ENCODE measurements at places on chromosomes 4 and X.
A peak's percentile ranks its signal among the peaks of the same experiment; 100 is the strongest.

DNA sequence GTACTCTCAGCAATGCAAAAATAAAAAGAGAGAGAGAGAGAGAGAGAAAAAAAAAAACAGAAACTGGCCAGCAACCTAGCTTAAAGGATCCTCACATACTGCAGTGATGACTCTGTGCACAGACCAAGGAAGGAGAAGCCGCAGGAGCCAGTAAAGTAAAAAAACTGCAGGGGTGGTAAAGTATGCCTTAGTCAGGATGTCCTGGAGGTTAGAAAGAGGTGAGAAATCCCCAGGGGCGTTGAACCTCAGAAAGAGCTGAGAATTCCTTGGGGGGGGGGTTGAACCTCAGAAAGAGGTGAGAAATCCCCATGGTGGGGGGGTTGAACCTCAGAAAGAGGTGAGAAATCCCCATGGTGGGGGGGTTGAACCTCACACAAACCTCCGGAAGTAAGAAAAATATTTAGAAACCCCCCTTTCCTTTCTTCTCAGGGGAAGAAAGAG, 48.0 kb downstream of the MAGEA9 start:
- peak overlapping the region; percentile 75 for H3K4me3 ChIP-seq
- H3K36me3 ChIP-seq, result no peaks in the 10 kb centered on the region
- peak overlapping the region; percentile 92 for H3K27ac ChIP-seq

GRCh38 chr4:39721788-39722187, 23.9 kb downstream of the UBE2K start:
- H3K36me3 ChIP-seq, result peaks cover 49% of the 10 kb centered on the region
- ATAC-seq, result no peak
- H3K27me3 ChIP-seq, result no peaks in the 10 kb centered on the region
- H3K4me1 ChIP-seq, result peaks cover 33% of the 10 kb centered on the region
- no peak overlapping the region for H3K4me3 ChIP-seq

GRCh38 chr4:8115203-8115520, 43.5 kb downstream of the ABLIM2 start:
- peaks cover 11% of the 10 kb centered on the region for H3K4me1 ChIP-seq
- H3K27ac ChIP-seq, result peak overlapping the region; percentile 15
- H3K27me3 ChIP-seq, result no peaks in the 10 kb centered on the region
- ATAC-seq, result no peak
- H3K4me3 ChIP-seq, result no peak overlapping the region

- no peak overlapping the region for H3K4me3 ChIP-seq
- H3K27ac ChIP-seq, result no peak overlapping the region
- H3K36me3 ChIP-seq, result peaks cover 75% of the 10 kb centered on the region
- no peak for ATAC-seq
- peaks cover 13% of the 10 kb centered on the region for H3K4me1 ChIP-seq
Measured at GRCh38 chrX:74606799-74607198, 7.6 kb downstream of the RLIM start.

DNA sequence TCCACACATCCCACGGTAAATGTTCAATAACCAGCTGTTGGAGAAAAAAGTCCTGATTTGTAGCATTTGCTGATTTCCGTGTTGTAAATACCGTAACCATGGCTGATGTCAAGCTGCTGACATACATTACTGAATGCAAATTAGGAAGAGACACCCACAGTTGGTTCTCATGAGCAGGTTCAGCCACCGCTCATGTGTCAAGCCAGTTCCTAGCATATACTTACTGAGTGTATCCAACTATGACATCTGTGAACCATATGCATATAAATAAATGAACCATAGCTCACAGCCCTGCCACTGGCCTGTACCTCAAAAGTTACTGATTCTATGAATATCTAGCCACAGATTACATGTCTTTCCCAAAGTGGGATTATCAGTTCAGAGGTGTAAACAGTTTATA, 29.5 kb downstream of the FHDC1 start:
- H3K4me3 ChIP-seq, result no peak overlapping the region
- H3K27me3 ChIP-seq, result no peaks in the 10 kb centered on the region
- no peaks in the 10 kb centered on the region for H3K36me3 ChIP-seq
- ATAC-seq, result no peak
- no peak overlapping the region for H3K27ac ChIP-seq

GRCh38 chr4:63583007-63583406, 826.2 kb downstream of the TECRL start:
- no peak overlapping the region for H3K4me3 ChIP-seq
- no peak for ATAC-seq
- H3K36me3 ChIP-seq, result no peaks in the 10 kb centered on the region

DNA sequence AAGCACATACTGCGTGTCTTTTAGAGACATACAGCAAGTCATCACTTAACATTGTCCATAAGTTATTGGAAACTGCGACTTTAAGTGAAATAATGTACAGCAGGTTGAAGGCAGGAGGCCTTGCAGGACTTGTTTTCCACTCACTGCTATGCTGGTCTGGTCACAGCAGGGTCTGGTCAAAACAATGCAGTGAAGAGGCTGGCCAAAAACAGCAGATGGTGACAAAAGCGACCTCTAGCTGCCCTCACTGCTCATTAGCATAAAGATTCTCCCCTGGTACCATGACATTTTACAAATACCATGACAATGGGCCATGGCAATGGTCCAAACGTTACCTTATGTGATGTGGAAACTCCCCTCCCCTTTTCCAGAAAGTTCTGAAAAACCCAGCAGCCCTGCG, 1283.6 kb downstream of the FSTL5 start:
- no peaks in the 10 kb centered on the region for H3K4me1 ChIP-seq
- no peak overlapping the region for H3K27ac ChIP-seq
- no peaks in the 10 kb centered on the region for H3K36me3 ChIP-seq
- ATAC-seq, result no peak
- no peak overlapping the region for H3K4me3 ChIP-seq

- ATAC-seq, result peak; percentile 47
- H3K4me1 ChIP-seq, result no peaks in the 10 kb centered on the region
- no peaks in the 10 kb centered on the region for H3K27me3 ChIP-seq
Measured at GRCh38 chrX:87900320-87900908, 382.8 kb downstream of the KLHL4 start.

- peaks cover 7% of the 10 kb centered on the region for H3K36me3 ChIP-seq
- no peaks in the 10 kb centered on the region for H3K27me3 ChIP-seq
- H3K4me1 ChIP-seq, result peaks cover 11% of the 10 kb centered on the region
Measured at GRCh38 chrX:110210417-110211139, 107.3 kb downstream of the AMMECR1 start.

GRCh38 chr4:10151182-10151581, 34.6 kb upstream of the WDR1 start:
- ATAC-seq, result no peak
- no peak overlapping the region for H3K4me3 ChIP-seq
- no peak overlapping the region for H3K27ac ChIP-seq
- H3K27me3 ChIP-seq, result no peaks in the 10 kb centered on the region

- no peaks in the 10 kb centered on the region for H3K4me1 ChIP-seq
- no peak overlapping the region for H3K4me3 ChIP-seq
- no peaks in the 10 kb centered on the region for H3K36me3 ChIP-seq
- ATAC-seq, result no peak
- no peak overlapping the region for H3K27ac ChIP-seq
- peaks cover 7% of the 10 kb centered on the region for H3K27me3 ChIP-seq
Measured at GRCh38 chr4:155566354-155566753, 100.3 kb upstream of the GUCY1A1 start.

- H3K36me3 ChIP-seq, result peaks cover 98% of the 10 kb centered on the region
- H3K4me3 ChIP-seq, result no peak overlapping the region
- H3K27ac ChIP-seq, result no peak overlapping the region
- peaks cover 9% of the 10 kb centered on the region for H3K4me1 ChIP-seq
- no peaks in the 10 kb centered on the region for H3K27me3 ChIP-seq
Measured at GRCh38 chr4:17583276-17583675, 6.3 kb downstream of the LAP3 start.

- ATAC-seq, result no peak
- no peak overlapping the region for H3K4me3 ChIP-seq
- H3K36me3 ChIP-seq, result no peaks in the 10 kb centered on the region
- no peaks in the 10 kb centered on the region for H3K4me1 ChIP-seq
- H3K27me3 ChIP-seq, result no peaks in the 10 kb centered on the region
Measured at GRCh38 chr4:126533146-126533805, 1099.5 kb upstream of the INTU start.

DNA sequence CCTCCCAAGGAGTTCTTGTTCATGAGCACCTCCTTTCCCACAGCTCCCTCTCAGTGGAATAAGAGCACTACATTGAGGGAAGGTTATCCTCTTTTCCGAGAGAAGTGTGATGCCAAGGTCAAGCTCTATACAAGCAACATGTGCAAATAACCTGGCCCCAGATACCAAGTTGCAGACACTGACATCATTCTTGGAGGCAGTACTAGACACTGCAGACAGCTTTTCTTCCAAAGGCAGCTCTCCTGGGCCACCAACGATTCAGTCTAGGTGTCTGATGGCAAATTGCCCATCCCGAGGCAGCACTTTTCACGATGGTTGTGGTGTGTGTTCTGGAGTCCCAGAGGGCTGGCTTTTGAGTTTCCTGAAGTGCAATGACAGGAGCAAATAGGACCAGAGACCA, 384.9 kb downstream of the TLL1 start:
- no peaks in the 10 kb centered on the region for H3K27me3 ChIP-seq
- no peaks in the 10 kb centered on the region for H3K4me1 ChIP-seq
- H3K4me3 ChIP-seq, result no peak overlapping the region
- no peak overlapping the region for H3K27ac ChIP-seq
- H3K36me3 ChIP-seq, result no peaks in the 10 kb centered on the region

DNA sequence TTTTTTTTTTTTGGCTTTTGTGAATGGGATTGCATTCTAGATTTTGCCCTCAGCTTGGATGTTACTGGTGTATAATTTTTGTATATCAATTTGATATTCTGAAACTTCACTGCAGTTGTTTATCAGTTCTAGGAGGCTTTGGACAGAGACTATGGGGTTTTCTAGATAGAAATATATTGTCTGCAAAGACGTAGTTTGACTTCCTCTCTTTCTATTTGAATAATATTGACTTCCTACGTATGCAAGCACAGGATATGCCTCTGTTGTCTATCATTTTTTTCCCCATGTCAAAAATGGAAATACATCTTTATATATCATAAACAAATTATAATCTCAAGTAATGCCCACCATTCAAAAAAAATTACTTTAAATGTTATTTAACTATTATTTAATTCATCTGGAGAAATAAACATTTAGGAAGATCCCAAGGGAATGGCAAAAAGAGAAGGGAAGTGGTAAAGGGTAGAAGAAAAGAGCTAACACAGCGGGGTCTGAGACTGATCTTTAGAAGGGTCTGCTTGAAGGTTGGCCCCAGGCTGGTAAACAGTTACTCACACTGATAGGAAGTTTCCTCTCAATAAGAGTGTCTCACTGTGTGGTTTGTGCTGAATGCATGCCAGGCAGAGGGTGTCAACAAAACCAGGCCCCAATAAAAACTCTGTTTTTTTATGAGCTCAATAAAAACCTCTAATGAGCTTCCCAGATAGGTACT, 35.7 kb downstream of the ZNF518B start:
- no peaks in the 10 kb centered on the region for H3K36me3 ChIP-seq
- ATAC-seq, result no peak
- no peak overlapping the region for H3K27ac ChIP-seq
- H3K27me3 ChIP-seq, result no peaks in the 10 kb centered on the region
- H3K4me3 ChIP-seq, result no peak overlapping the region
- H3K4me1 ChIP-seq, result no peaks in the 10 kb centered on the region

DNA sequence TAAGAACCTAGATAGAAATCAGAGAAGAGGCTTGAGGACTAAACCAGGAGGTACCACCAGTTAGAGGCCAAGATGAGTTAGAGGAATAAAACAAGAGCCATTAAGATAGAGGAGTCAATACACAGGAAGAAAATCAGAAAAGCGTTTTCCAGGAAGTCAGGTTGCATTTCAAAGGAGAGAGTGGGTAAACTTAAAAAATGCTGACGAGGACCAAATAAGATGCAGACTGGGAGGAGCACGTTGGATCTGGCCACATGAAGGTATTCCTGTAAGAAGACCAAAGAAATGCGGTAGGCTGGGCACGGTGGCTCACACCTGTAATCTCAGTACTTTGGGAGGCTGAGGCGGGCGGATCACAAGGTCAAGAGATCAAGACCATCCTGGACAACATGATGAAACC, 533.1 kb upstream of the TENM3 start:
- no peak overlapping the region for H3K27ac ChIP-seq
- H3K27me3 ChIP-seq, result no peaks in the 10 kb centered on the region
- no peaks in the 10 kb centered on the region for H3K36me3 ChIP-seq
- H3K4me1 ChIP-seq, result no peaks in the 10 kb centered on the region
- H3K4me3 ChIP-seq, result no peak overlapping the region
- no peak for ATAC-seq

DNA sequence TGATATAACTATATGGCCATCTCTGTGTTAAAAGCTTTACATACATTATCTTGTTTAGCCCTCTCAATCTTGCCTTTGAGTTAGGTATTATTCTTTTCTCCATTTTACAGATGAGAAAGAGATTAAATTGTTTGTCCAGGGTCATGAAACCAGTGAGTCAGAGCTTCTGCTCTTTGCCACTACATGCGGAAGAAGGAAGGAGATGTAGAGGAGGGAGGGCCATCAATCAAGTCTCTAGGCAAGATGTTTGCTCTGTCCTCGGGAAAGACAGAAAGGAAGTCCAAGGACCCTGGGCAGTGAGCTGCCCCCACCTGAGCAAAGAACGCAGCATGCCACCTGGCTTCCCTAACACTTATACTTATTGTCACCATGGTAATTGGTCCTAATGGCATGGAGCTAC, 133.7 kb upstream of the IL1RAPL2 start:
- no peak overlapping the region for H3K27ac ChIP-seq
- H3K4me3 ChIP-seq, result no peak overlapping the region
- no peaks in the 10 kb centered on the region for H3K36me3 ChIP-seq
- H3K4me1 ChIP-seq, result no peaks in the 10 kb centered on the region

- no peaks in the 10 kb centered on the region for H3K27me3 ChIP-seq
- no peak for ATAC-seq
- H3K36me3 ChIP-seq, result peaks cover 53% of the 10 kb centered on the region
- H3K4me3 ChIP-seq, result no peak overlapping the region
- no peaks in the 10 kb centered on the region for H3K4me1 ChIP-seq
Measured at GRCh38 chr4:142600952-142601351, 245.1 kb downstream of the INPP4B start.

- H3K27me3 ChIP-seq, result no peaks in the 10 kb centered on the region
- ATAC-seq, result no peak
- no peak overlapping the region for H3K27ac ChIP-seq
- no peaks in the 10 kb centered on the region for H3K36me3 ChIP-seq
- no peak overlapping the region for H3K4me3 ChIP-seq
Measured at GRCh38 chr4:74543983-74544382, 99.0 kb downstream of the AREG start.

- no peak overlapping the region for H3K27ac ChIP-seq
- peaks cover 4% of the 10 kb centered on the region for H3K4me1 ChIP-seq
- no peak for ATAC-seq
- peaks cover 7% of the 10 kb centered on the region for H3K36me3 ChIP-seq
- H3K4me3 ChIP-seq, result no peak overlapping the region
Measured at GRCh38 chr4:174494726-174495125, 27.6 kb downstream of the HPGD start.

Data from activated T-helper 17 cell treated with anti-CD3 and anti-CD28 coated beads, Interleukin-2, amount 50 U/mL, for 72 hours (primary cell).